ENCODE measurements at places on chromosomes 7 and 10.

- DNase-seq = no peak
Measured at GRCh38 chr10:10792681-10793080, 225.0 kb upstream of the CELF2 start.

DNA sequence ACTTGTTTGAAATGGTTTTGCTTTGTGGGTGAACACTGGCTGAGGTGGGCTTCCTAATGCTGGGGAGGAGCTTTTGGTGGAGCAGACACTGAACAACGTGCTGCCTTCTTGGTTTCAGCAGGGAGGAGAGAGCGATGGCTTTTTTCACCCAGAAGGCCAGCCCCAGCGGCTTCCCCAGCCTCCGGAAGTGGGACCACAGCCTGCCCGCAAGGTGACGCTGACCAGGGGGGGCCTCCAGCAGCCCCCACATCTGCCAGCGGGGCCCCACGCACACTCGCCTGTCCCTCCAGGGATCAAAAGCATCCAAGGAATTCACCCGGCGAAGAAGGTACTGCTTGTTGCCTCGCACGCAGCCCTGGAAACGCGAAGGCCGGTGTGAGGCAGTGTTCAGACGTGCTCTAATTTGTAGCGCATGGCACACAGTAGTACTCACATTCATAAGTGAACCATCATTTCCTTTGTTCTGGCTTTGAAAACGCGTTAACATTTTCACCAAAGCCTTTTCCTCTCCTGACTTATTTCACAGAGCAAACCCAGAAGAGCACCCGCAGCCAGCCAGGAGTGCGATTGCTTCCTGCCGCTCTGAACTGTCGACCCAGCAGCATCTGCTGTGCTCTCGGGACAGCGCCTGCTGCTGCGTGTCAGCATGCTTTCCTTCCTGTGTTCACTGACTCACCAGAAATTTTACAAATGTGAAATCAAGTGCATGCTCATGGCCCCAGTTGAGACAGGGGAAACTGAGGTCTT, 48.4 kb downstream of the SHH start:
- DNase-seq = peak; percentile 43

GRCh38 chr10:7338469-7338868, 72.4 kb downstream of the SFMBT2 start:
- no peak for DNase-seq

DNA sequence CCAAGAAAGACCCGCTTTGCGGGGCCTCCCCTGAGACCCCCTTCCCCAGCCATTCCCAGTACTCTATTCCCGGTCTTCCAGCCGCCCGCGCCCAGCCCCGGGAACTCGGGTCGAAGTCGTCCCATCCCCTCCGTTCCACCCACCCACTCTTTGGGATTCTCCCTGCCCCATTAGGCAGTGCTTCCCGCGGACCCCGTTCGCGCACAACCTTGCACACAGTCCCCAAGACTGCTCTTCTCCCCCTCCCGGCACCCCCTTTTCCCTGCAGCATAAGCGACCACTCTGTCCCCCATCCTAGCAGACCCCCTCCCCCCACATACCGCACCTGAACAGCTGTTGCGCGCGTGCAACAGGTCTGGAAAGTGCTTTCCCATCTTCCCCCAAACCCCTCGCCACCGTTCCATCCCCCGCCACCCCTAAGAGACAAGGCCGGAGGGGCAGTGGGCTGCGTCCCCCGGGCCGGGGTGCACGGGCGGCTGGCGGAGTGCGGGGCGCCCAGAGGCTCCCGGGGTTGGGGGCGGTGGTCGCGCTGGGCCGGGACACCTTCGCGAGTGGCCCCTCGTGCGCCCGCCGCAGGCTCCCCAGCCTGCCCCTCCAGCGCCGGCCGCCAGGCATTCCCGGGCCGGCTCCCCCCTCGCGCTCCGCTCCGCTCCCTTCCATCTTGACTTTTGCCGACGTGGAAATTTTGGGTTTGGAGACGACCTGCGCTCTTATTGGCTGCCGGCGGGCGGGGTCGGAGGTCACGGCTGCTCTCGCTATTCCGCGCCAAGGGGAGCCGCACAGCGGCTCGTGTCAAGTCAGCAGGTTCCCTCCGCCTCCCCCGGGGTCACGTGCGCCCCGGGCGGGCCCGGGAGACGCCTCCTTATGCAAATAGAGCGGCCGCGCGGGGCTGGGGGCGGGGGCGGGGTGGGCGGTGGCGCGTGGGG, 201.2 kb upstream of the NFE2L3 start:
- peak; percentile 90 for DNase-seq

GRCh38 chr7:100886936-100887515, 2.5 kb downstream of the UFSP1 start:
- DNase-seq = no peak

GRCh38 chr10:70542565-70542938, 60.0 kb downstream of the PRF1 start:
- no peak for DNase-seq

- no peak for DNase-seq
Measured at GRCh38 chr7:122803323-122803722, 82.9 kb downstream of the CADPS2 start.

Measured in stimulated activated CD4-positive, alpha-beta T cell treated with anti-CD3 and anti-CD28 coated beads, Interleukin-4, amount 100 ng/mL, for 4 hours (primary cell).